ENCODE measurements at places on chromosomes 1 and 21.

DNA sequence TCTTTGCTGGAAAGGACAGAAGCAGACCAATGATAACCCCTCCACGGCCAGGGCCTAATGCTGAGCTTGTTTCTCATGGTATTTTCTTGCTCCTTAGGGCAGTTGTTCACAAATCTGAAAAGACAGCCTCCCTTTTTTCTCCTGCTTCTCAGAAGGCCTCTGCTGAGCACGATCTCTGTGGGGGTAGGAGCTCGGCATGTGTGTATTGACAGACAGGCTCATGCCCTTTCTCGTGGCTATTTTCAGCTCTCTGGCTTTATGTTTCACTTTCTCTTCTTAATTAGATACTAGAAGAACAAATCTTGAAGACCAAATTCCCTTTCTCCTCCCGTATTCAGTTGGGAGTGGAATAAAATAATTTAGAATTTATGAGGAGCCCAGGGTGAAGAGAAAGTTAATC, 768 bp upstream of the RIIAD1 start:
- no peaks in the 10 kb centered on the region for H3K36me3 ChIP-seq
- H3K4me3 ChIP-seq: peak overlapping the region; percentile 58
- peaks cover 19% of the 10 kb centered on the region for H3K27me3 ChIP-seq
- peak overlapping the region; percentile 76 for H3K27ac ChIP-seq
- H3K4me1 ChIP-seq: peaks cover 15% of the 10 kb centered on the region
- ATAC-seq: no peak

GRCh38 chr1:215825056-215825455, 258.0 kb downstream of the KCTD3 start:
- H3K36me3 ChIP-seq: no peaks in the 10 kb centered on the region
- H3K27ac ChIP-seq: no peak overlapping the region
- H3K27me3 ChIP-seq: no peaks in the 10 kb centered on the region
- no peaks in the 10 kb centered on the region for H3K4me1 ChIP-seq

GRCh38 chr1:12566484-12567287, 51.3 kb downstream of the DHRS3 start:
- no peaks in the 10 kb centered on the region for H3K4me1 ChIP-seq
- peak; percentile 20 for ATAC-seq
- no peaks in the 10 kb centered on the region for H3K36me3 ChIP-seq
- peak overlapping the region; percentile 79 for H3K27ac ChIP-seq
- no peaks in the 10 kb centered on the region for H3K27me3 ChIP-seq

GRCh38 chr1:210597555-210598134, 268.9 kb downstream of the HHAT start:
- H3K36me3 ChIP-seq: no peaks in the 10 kb centered on the region
- ATAC-seq: peak; percentile 71
- no peak overlapping the region for H3K4me3 ChIP-seq
- H3K27me3 ChIP-seq: no peaks in the 10 kb centered on the region
- H3K27ac ChIP-seq: no peak overlapping the region

Data from gastroesophageal sphincter (tissue), 4 donors.